ENCODE measurements at places on chromosomes 6 and 20. TPM values are rescaled to one million over a fixed set of nuclear protein-coding genes. Genes with fewer than 3 reads are reported as not detected.
A peak's percentile ranks its signal among the peaks of the same experiment; 100 is the strongest.

The LKAAEAR1 gene
- not detected for total RNA-seq

The SMPDL3A gene
- 9.4 TPM for total RNA-seq

The TAAR8 gene
- not detected for total RNA-seq

The GLP1R gene
- 1.6 TPM for total RNA-seq

The EFCAB8 gene
- 0.07 TPM for total RNA-seq

The ANKS1A gene
- total RNA-seq: 28.0 TPM

The OOEP gene
- total RNA-seq: not detected

The CCN5 gene
- not detected for total RNA-seq

- H3K4me3 ChIP-seq: no peak overlapping the region
- H3K27me3 ChIP-seq: no peaks in the 10 kb centered on the region
- peaks cover 15% of the 10 kb centered on the region for H3K4me1 ChIP-seq
- no peak overlapping the region for H3K27ac ChIP-seq
- no peak for DNase-seq
Measured at GRCh38 chr6:36721369-36722140, 23.9 kb downstream of the RAB44 start.

DNA sequence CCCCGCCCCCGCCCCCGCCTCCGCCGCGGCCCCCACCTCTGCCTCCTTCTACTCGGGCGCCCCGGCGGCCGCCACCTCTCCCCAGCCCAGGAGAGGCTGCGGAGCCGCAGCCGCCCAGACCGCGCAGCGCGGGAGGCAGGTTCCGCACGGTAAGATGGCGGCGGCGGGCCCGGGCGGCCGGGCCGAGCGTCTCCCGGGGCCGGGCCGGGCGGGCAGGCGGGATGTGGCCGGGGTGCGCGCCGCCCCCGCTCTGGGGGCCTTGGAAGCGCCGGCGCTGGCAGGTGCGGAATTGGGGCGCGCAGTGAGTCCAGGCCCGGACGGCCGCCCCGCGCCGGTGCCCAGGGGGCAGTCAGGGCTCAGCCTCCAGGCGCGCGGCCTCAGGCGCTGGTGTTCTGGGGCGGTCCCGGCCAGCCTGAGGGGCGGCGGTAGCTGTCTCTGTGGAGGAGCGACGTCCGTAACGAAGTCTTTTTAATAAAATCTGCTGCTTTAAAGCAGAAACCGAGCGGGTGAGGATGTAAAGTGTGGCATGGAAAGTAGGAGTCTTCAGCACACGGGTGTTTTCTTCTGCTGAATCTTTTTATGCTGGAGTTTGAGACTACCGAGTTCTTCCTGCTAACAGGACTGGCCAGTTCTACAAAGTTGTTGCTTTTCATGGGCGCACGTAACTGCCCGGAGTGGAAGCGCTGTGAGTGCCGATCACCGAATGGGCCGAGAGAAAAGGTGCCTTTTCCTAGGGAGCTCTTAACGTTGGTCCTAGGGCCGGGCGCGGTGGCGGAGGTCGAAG lies at the start of gene GID8:
TSS of gene GID8 (plus strand) at position 43 of the 784 bp plus-strand sequence. CDS start 3,356 bp downstream, outside the sequence.
- peak within 1 kb of the TSS; percentile 97 for H3K27ac ChIP-seq
- no peaks in the 10 kb centered on the region for H3K27me3 ChIP-seq
- peaks cover 16% of the 10 kb centered on the region for H3K36me3 ChIP-seq
- no peak for DNase-seq
- peak within 1 kb of the TSS; percentile 97 for H3K4me3 ChIP-seq

GRCh38 chr20:10216146-10216791 lies 2.4 kb upstream of the SNAP25 start:
- DNase-seq: no peak
- peak overlapping the region; percentile 15 for H3K4me3 ChIP-seq
- peaks cover 48% of the 10 kb centered on the region for H3K27me3 ChIP-seq
- peaks cover 16% of the 10 kb centered on the region for H3K4me1 ChIP-seq
- peak overlapping the region; percentile 17 for H3K27ac ChIP-seq
- no peaks in the 10 kb centered on the region for H3K36me3 ChIP-seq

- H3K4me1 ChIP-seq: peaks cover 15% of the 10 kb centered on the region
- H3K36me3 ChIP-seq: no peaks in the 10 kb centered on the region
- H3K27ac ChIP-seq: no peak overlapping the region
Measured at GRCh38 chr6:35161776-35162607, 20.9 kb upstream of the TCP11 start.

- no peak overlapping the region for H3K4me3 ChIP-seq
- no peaks in the 10 kb centered on the region for H3K27me3 ChIP-seq
- peaks cover 9% of the 10 kb centered on the region for H3K36me3 ChIP-seq
Measured at GRCh38 chr20:35561268-35561667, 19.4 kb downstream of the ERGIC3 start.

GRCh38 chr20:52978851-52979250 lies 6.7 kb downstream of the TSHZ2 start:
- H3K4me1 ChIP-seq: peaks cover 63% of the 10 kb centered on the region
- peaks cover 2% of the 10 kb centered on the region for H3K36me3 ChIP-seq
- DNase-seq: no peak
- H3K4me3 ChIP-seq: no peak overlapping the region
- H3K27ac ChIP-seq: no peak overlapping the region

DNA sequence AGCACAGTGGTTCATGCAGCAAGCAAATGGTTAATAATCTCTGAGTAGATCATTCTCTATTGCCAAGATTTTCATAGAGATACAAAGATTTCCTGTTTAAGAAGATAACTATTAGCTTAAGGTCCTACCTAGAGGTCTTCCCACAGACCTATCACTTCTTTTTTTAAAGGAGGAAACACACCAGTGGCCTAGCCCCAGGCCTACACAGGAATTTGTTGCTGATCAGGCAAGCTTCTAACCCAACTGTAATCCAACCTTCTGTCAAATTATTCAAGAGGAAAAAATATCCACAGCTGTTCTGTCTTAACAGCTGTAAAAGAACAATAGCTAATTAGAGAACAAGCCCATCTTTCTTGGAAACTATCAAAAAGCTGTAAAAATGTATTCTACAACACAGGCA lies 332.8 kb downstream of the BTBD9 start:
- DNase-seq: no peak
- no peak overlapping the region for H3K4me3 ChIP-seq
- H3K27me3 ChIP-seq: no peaks in the 10 kb centered on the region
- H3K4me1 ChIP-seq: peaks cover 21% of the 10 kb centered on the region

GRCh38 chr6:112065426-112065986 lies 11.6 kb downstream of the CCN6 start:
- no peak overlapping the region for H3K27ac ChIP-seq
- no peaks in the 10 kb centered on the region for H3K27me3 ChIP-seq
- no peak for DNase-seq
- no peak overlapping the region for H3K4me3 ChIP-seq

DNA sequence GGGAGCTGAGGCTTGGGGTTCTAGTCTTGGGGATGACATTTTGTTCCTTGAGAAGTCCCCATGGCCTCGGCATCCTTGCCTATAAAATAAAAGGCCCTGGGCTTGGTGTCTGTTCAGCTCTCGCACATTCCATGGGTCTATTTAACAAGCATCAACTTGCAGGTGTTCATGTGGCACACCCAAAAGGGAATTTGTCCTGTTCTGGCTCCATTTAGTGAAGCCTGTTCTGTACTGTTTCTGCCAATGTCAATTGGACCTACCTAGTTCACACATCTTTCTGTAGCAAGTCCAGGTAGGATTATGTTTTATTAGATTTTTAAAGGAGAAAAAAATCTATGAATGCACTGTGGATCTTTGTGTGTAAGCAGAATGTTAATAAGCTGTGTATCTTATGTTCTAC lies 262.0 kb downstream of the HIVEP2 start:
- peaks cover 7% of the 10 kb centered on the region for H3K27me3 ChIP-seq
- DNase-seq: no peak
- H3K27ac ChIP-seq: no peak overlapping the region
- H3K36me3 ChIP-seq: no peaks in the 10 kb centered on the region
- no peak overlapping the region for H3K4me3 ChIP-seq

DNA sequence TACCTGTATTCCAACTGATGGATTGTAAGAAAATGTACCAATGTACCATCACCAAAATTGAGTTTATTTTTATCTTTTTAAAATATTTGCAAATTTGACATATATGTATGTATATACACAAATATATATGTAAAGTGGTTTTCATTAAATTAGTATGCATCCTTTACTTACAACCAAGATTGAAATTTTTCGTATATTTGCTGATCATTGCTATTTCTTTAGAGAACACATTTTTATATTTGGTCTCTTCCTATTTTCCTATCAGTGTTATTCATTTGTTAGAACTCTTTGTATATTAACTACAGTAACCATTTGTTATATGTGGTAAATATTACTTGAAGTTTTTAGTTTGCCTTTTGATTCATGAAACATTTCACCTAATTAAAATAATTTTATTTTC lies 74.2 kb downstream of the MTFR2 start:
- H3K4me3 ChIP-seq: no peak overlapping the region
- H3K4me1 ChIP-seq: peaks cover 6% of the 10 kb centered on the region
- DNase-seq: no peak

DNA sequence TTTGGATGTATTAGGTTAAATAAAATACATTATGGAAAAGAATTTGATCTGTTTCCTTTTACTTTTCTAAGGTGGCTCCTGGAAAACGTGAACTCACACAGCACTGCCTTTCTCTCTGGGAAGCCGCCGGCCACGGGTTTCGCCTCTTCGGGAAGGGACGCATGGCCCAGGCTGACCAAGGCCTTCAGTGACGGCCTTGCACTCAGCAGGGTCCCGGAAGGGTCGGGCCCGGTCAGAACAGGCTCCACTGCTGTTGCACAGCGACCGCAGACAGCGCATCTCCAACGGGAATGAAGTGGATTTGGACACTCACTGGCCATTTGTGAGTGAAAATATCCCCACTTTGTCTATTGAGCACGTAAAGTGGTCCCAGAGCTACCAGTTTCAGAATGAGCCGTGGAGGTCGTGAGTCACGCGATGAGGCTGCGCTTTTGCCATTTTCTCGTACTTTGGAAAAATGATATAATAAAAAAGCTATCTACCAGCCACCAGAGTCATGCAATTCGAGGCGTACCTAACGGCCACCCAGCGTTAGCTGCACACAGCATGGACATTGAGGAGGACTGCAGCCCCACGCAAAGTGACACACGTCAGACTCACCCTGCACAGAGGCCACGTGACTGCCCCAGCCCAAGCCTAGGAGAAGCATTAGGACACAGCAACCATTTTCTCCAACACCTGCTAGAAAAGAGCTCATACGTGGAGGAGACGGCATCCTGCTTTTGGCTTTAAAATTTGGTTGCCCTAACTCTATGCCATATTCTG lies 244.3 kb downstream of the TTLL2 start:
- DNase-seq: peak; percentile 36
- peaks cover 12% of the 10 kb centered on the region for H3K4me1 ChIP-seq
- H3K27me3 ChIP-seq: no peaks in the 10 kb centered on the region
- no peak overlapping the region for H3K27ac ChIP-seq
- no peaks in the 10 kb centered on the region for H3K36me3 ChIP-seq

GRCh38 chr6:159760602-159761057 lies 1.2 kb upstream of the ACAT2 start:
- peaks cover 16% of the 10 kb centered on the region for H3K4me1 ChIP-seq
- no peaks in the 10 kb centered on the region for H3K27me3 ChIP-seq

- no peak overlapping the region for H3K27ac ChIP-seq
- no peaks in the 10 kb centered on the region for H3K36me3 ChIP-seq
- no peaks in the 10 kb centered on the region for H3K27me3 ChIP-seq
- no peak for DNase-seq
- H3K4me3 ChIP-seq: no peak overlapping the region
Measured at GRCh38 chr6:54621285-54621684, 225.3 kb upstream of the FAM83B start.

DNA sequence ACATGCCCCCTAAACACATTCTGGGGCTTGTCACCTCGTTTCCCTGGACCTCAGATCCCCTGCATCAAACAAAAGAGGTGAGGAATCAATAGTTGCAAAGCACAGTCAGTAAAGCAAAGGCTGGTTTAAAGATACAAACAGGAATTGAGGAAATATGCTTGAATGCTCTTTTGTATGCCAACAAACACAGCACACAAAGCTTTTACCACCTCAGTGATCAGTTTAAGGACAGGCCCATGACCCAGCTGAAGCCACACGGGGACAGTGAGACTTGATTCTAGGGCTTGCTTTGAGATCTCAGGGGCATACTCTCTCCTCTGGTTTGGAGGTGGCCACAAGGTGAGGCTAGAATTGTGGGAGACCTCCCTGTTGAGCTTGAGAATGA lies 182.9 kb upstream of the CST7 start:
- peaks cover 12% of the 10 kb centered on the region for H3K4me1 ChIP-seq
- H3K27me3 ChIP-seq: peaks cover 2% of the 10 kb centered on the region
- no peaks in the 10 kb centered on the region for H3K36me3 ChIP-seq
- H3K27ac ChIP-seq: no peak overlapping the region
- H3K4me3 ChIP-seq: no peak overlapping the region

DNA sequence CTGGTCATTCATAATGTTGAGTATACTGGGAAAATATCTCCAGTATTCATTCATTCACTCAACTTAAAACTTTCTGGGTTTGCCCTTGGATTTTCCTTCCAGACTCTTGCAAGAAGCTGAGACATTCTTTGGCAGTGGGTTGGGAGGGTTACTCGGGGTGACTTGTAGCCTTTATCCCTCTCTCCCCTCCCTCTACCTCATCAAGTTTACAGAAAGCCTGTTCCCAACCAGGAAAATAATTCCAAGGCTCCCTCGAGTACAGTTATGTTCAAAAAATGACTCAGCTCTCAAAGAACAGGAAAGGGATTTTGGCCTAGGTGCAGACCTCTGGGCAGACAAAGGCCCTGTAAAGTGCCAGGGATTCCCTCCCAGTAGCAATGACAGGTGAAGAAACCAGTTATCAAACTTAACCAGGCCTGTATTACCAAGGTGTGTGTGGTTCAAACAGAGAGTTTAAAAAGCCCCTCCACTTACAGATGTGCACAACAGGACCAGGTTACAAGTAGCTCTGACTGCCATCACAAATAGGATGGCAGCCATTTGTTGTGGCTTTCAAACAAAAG lies 22.2 kb downstream of the FKBP1A start:
- no peak overlapping the region for H3K4me3 ChIP-seq
- peaks cover 6% of the 10 kb centered on the region for H3K4me1 ChIP-seq
- H3K27ac ChIP-seq: no peak overlapping the region
- no peaks in the 10 kb centered on the region for H3K27me3 ChIP-seq
- peaks cover 19% of the 10 kb centered on the region for H3K36me3 ChIP-seq
- no peak for DNase-seq

- no peak overlapping the region for H3K4me3 ChIP-seq
- H3K27ac ChIP-seq: no peak overlapping the region
- H3K36me3 ChIP-seq: peaks cover 4% of the 10 kb centered on the region
- no peak for DNase-seq
- H3K4me1 ChIP-seq: peaks cover 4% of the 10 kb centered on the region
- peaks cover 76% of the 10 kb centered on the region for H3K27me3 ChIP-seq
Measured at GRCh38 chr6:149995971-149996370, 29.4 kb downstream of the RAET1L start.

GRCh38 chr20:35344354-35344837 lies 52.2 kb upstream of the FAM83C start:
- no peak overlapping the region for H3K4me3 ChIP-seq
- peaks cover under 1% of the 10 kb centered on the region for H3K4me1 ChIP-seq
- peak overlapping the region; percentile 16 for H3K27ac ChIP-seq
- H3K36me3 ChIP-seq: peaks cover 30% of the 10 kb centered on the region
- no peak for DNase-seq
- H3K27me3 ChIP-seq: no peaks in the 10 kb centered on the region

GRCh38 chr6:122604676-122605075 lies 5.5 kb upstream of the PKIB start:
- peaks cover 5% of the 10 kb centered on the region for H3K4me1 ChIP-seq
- DNase-seq: no peak
- H3K4me3 ChIP-seq: no peak overlapping the region
- H3K36me3 ChIP-seq: peaks cover 15% of the 10 kb centered on the region

Data from type B pancreatic cell (in vitro differentiated cells).